ENCODE measurements at places on chromosomes 12 and 14.

DNA sequence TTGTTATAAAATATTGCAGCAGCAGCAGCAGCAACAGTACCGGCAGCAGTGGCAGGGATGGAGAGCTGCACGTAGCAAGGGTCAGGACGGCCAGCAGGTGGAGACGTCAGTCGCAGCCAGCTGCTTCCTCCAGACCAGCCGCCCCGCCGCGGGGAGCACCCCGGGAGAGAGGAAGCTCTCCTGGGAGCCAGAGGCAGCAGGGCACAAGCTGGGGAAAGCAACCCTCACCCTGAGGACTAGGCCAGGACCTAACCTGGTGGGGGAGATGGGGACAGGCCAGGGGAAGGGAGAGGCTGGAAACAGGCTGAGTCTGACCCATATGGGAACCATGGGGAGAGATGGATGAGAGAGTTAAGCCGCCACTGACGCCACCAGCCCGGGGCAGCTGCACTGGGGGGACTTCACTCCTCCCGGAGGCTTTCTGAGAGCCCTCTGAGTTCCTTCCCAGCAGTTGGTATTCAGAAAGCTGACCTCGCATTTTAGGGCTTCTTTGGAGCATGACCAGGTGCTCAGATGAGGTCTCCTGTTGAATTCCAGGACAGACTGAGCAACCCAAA lies 56.3 kb downstream of the SPTB start:
- DNase-seq, result peak; percentile 73

DNA sequence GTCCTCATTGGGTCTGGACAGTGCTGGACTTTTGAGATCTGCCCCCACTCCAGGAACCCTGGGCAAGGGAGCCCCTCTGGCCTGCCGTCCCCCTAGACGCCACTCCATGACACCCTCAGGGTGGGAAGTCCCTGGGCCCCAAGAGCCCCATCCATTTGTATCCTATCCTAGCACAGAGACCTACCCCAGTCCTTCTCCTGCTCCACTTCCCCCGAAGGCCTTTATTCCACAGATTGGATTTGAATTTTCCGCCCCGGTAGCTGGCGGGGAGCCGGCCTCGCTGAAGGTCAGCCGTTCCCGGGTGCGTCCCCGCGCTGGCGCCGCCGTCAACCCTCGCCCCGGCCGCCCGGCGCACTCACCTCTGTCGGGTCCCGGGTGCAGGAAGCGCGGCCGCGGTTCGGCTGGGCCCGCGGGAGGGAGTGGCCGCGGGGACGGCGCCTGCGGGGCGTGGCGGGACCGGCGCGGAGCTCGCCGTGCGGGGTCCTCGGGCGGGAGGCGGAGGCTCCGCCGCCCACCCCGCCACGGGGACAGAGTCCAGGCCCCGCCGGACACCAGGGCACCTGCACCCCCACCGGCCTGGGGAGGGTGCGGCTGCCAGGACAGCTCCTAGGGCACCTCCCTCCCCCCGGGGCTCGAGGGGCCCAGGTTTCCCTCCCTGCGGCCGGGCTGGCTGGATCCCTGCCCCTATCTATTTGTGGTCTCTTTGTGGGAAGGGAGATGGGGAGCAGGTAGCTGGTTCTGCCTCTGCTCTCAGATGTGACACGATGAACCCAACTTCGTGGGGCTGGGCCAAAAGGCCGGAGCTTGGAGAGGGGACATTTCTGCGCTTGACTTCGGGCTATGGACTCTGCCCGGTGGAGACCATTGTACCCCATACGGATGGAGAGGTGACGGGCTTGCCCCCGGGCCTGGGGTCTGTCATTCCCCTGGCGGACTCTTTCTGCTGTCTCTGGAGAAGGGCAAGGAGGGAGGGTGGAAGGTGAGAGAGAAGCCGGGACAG lies 19.9 kb upstream of the GPR68 start:
- no peak for DNase-seq

- peak; percentile 49 for DNase-seq
These were observed 41.0 kb downstream of the GPHB5 start for GRCh38 chr14:63277591-63278183.

GRCh38 chr12:105166736-105167135 lies 59.2 kb downstream of the WASHC4 start:
- no peak for DNase-seq

DNA sequence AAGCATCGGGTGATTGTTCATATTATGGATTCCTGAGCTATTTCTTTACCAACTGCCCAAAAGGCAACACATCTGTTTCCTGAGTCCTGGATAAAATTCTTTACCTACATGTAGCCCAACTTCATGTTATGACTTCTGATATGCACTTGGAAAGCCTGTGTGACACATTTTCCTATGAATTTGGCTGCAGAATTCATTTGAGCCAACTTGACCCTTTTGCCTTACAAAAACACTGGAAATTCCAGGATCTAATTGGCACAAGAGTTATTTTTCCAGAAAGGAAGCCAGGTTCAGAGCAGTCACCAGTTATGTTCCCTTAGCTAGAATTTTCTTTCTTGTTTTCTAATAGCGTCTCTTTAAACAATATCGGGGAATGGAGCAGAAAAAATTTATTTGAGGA lies 202.5 kb upstream of the LRIG3 start:
- DNase-seq, result no peak
